NAMALWA (cell line): ENCODE measurements at places on chromosomes 12 and 14.

DNA sequence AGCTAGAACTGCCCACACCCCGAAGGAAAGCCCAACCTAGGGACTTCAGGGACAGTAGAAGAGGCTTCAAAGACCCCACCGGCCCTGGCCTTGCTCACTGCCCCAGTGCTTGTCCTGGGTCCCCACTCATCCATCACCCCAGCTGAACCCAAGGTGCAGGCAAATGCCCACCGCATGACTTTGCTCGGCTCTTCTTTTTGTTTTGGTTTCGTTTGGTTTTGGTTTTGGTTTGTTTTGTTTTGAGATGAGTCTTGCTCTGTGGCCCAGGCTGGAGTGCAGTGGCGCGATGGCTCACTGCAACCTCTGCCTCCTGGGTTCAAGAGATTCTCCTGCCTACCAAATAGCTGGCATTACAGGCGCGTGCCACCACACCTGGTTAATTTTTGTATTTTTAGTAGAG lies 9.0 kb downstream of the CCDC85C start:
- no peak for DNase-seq

- no peak for DNase-seq
Measured at GRCh38 chr12:46419675-46420074, 47.1 kb upstream of the SLC38A2 start.

DNA sequence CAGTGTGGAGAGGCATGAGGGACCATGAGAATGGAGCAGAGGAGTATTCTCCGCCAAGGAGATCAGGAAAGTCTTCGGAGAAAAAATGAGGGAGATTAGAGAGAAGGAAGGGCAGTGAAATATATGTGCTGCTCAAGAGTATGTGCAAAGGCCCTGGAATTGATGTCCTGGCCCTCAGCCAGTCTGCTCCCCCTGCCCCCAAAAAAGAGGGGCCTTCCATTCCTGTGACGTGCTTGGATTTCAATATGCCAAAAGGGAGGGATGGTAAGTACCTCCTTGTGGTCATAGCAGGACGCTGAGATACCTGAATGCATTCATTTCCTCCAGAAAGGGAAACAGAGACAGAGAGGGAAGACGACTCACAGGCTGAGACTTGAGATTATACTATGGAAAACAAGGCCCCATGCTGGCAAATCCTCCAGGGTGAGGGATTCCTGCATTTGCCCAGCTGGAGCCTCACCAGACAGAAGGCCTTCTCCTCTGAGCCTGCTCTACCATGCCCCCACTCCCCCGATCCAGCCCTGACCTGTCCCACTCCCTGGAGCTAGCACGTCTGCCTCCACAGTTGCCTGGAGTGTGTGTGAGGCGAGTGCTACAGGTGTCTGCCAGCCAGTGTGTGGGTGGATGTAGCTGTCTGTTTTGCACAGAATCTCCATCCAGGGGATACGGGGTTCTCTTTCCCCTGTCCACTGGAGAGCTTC lies 3.9 kb upstream of the RARG start:
- no peak for DNase-seq

GRCh38 chr12:105192624-105193225 lies 43.2 kb downstream of the APPL2 start:
- no peak for DNase-seq
